SK-N-SH (cell line): ENCODE measurements at places on chromosomes 2 and 18.

DNA sequence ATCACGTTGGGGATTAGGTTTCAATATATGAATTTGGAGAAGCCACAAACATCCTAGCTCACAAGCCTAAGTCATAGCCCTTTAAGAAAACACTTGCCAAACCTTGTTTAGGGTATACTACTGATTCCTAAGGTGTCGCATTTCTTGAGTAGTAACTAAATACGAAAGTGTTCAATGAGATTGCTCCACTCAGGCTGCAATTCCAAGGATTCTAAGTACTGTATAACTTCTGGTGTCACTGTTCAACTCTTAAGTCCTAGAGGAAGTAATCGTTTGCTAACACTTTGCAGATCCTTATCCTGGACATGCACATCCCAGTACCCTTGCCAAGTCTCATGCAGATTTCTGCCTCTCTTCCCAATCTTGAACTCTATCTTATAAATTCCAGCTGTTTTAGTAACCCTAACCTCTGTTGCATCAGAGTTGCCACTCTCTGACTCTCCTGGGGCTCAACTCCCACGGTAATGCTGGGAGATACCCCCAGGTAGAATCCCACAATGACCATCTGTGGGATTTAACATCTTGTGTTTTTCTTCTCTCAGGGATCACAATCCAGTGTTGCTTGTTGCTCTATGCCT lies 122.4 kb downstream of the HIBCH start:
- no peak for DNase-seq

GRCh38 chr2:42830922-42831574 lies 38.7 kb upstream of the HAAO start:
- no peak for DNase-seq

DNA sequence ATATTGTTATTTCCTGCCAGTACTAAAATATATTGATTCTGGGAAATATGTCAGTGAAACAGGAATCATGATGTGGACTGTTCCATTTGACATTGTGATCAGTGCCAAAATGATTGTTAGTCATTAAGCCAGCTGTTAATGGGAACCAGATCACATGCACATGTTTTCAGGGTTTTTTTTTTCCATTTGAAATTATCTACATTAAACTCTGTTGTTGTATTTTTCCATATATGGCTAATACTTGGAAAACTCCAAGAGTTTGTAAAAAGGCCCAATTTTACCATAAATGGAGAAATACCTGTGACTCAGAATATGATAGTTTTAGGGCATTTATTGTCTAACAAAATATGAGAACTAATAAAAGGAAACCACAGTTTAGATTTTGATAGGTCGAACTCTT lies 13.4 kb downstream of the ITGAV start:
- DNase-seq = no peak

DNA sequence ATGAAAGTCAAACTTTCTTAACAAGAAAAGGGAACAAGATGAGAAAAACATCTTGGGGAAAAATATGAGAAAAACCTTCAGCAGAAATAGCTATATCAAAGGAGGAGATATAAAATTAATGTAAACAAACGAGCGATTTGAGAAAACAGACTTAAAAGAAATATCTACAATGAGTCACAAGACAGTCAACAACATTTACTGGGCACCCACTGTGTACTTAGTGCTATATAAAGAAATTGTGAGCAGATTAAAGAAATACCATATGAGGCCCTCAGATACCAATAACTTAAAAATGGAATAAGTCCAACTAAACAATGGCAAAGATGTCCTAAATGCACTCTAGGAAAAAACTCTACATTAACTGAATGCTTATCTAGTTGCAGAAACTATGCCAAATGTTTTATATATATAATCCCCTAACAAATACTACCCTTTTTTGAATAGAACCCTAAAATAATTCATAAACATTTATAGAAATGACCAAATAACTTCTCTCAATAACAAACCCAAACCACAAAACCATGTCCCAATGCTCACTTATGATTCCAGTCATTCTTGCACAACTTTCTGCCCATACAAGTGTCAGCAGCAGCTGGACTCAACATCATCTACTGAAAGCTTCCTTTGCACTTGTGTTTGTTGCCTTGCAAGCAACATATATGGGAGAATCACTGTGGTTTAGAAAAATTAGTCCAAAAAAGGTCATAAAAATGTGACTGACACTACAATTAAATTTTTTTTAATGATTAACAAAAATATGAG lies 83.5 kb downstream of the COBLL1 start:
- no peak for DNase-seq

DNA sequence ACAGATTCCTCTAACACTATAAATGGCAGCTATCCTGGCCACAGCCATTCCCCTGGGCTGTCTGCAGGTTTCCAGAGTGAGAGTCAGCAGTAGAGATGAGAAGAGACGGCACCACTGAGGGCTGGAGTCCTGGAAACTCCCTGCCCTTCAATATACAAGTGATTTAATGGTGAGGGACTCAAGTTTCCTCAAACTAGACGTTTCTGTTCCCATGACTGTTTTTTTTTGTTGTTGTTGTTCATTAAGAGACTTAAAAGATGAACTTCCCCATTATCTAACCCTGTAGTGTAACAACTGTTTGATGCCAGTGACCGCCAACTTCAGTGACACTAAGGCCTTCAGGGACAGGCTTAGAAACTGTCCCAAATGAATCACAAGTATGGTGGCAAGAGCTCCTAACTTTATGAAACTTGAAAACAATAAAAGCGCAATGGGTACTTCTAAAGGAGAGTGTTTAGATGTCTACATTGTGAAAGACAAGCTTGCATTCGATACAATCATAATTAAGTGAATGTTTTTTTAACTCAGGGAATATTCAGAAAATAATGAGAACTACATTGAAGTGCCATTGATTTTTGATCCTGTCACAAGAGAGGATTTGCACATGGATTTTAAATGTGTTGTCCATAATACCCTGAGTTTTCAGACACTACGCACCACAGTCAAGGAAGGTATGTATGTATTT lies 34.0 kb downstream of the IL1R2 start:
- DNase-seq = no peak

DNA sequence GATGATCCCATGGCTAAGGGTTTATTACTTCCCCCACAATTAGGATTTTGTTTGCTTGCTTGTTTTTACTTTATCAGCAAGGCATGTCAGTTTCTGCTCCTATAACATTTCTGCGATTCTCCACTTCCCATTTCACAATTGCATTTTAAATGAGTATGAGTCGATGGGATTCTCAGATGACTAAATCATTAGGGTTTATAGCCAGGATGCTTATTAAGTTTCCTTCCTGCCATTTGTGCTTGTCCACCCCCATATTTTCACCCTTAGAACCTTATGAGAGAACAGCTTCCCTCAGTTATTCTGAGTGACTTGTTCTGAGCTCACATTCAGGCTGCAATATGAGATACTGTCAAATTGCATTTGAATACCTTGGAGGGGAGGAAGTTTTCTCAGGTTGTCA lies 37.9 kb upstream of the C1GALT1C1L start:
- no peak for DNase-seq

GRCh38 chr2:7792031-7792651 lies 874.9 kb downstream of the RNF144A start:
- DNase-seq = no peak

DNA sequence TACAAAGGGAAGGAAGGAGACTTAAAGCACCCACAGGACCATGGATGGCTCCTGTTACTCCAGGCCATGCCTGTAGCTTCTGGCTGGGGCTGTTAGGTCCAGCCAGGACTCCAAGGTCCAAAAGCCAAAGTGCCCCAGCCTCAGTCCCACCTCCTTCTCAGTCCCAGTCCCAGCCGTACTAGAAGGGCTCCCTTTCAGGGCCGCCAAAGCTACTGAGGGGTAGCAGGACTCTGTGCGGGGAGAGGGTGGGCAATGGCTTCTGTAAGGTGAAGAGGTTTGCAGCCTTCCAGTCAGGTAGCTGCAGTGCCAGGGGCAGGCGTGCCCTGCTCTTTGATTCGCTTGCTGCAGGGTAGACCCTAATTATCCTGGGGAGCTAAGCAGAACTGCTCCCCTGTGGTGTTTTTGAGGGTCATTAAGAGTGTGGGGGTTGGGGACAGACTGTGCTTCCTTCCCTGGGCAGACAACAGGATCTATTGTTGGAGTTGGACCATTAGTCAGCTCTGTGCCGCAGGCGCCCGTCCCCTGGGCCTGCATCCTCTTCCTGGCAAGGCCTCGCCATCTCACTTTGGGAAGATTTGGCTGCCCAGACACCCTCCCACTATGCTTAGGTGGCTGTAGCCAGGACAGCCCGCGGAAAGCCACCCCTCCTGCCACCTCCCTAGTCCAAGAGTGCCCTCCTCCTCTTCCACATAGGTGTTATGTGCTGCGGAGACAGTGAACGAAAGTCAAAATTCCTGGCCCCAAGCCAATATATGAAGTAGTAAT lies 118.8 kb downstream of the ZBTB7C start:
- no peak for DNase-seq

GRCh38 chr2:85668857-85669142 lies 801 bp upstream of the SFTPB start:
- DNase-seq = no peak

GRCh38 chr18:27903906-27904305 lies 273.0 kb downstream of the CDH2 start:
- DNase-seq = no peak
